ENCODE measurements at places on chromosomes 2 and 18. TPM values are rescaled to one million over a fixed set of nuclear protein-coding genes. Genes with fewer than 3 reads are reported as not detected.

IL36A gene
- total RNA-seq: not detected

ST6GAL2 gene
- total RNA-seq: not detected

FIGN gene
- total RNA-seq: 0.23 TPM

GPR17 gene
- not detected for total RNA-seq

IL36G gene
- not detected for total RNA-seq

SPDYA gene
- total RNA-seq: 0.56 TPM

SEC11C gene
- total RNA-seq: 24.8 TPM

CPO gene
- total RNA-seq: not detected

MFSD2B gene
- total RNA-seq: under 0.01 TPM

FTCDNL1 gene
- 0.23 TPM for total RNA-seq

HOXD3 gene
- total RNA-seq: 19.2 TPM

CFAP65 gene
- total RNA-seq: not detected

TEKT4 gene
- total RNA-seq: not detected

TMEM169 gene
- total RNA-seq: 0.85 TPM

LYG2 gene
- not detected for total RNA-seq

TUBA3E gene
- total RNA-seq: not detected

MLPH gene
- 1.0 TPM for total RNA-seq

DLX1 gene
- not detected for total RNA-seq

CYTIP gene
- not detected for total RNA-seq

PTH2R gene
- not detected for total RNA-seq

DSG1 gene
- total RNA-seq: not detected

SLC14A1 gene
- total RNA-seq: not detected

UGT1A4 gene
- not detected for total RNA-seq

SH3RF3 gene
- 13.5 TPM for total RNA-seq

PLB1 gene
- total RNA-seq: 0.05 TPM

SLC5A7 gene
- total RNA-seq: not detected

C2orf81 gene
- total RNA-seq: 0.17 TPM

RSAD2 gene
- total RNA-seq: 1.2 TPM

PROM2 gene
- total RNA-seq: 0.05 TPM

MC2R gene
- not detected for total RNA-seq

CYP27A1 gene
- 8.6 TPM for total RNA-seq

SPATS2L gene
- total RNA-seq: 54.0 TPM

ABCB11 gene
- total RNA-seq: under 0.01 TPM

GPR45 gene
- total RNA-seq: not detected

TNFRSF11A gene
- total RNA-seq: 41.7 TPM

MYO1B gene
- 131 TPM for total RNA-seq

STAT4 gene
- total RNA-seq: 0.51 TPM

FZD7 gene
- total RNA-seq: 0.19 TPM

Measured in dermis blood vessel endothelial cell (primary cell).